ENCODE measurements at places on chromosomes 3 and 15.

DNA sequence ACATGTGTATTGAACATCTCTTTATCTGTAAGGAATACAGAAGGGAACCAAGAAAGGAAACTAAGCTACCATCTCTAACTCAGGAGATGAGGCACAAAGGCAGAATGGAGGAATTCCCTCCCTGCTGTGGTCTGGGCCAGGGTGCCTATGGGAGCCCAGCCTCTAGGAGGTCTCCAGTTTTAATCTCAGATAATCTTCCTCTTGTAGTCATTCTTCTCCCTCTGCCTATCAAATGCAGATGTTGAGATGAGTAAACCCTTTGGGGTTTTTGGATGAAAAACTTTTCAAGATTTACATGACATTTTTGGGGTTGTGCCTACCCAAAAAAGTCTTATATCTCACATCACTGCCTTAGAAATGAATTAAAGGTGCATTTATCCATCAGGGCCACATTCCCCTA lies 23.3 kb downstream of the SCG5 start:
- DNase-seq = no peak

DNA sequence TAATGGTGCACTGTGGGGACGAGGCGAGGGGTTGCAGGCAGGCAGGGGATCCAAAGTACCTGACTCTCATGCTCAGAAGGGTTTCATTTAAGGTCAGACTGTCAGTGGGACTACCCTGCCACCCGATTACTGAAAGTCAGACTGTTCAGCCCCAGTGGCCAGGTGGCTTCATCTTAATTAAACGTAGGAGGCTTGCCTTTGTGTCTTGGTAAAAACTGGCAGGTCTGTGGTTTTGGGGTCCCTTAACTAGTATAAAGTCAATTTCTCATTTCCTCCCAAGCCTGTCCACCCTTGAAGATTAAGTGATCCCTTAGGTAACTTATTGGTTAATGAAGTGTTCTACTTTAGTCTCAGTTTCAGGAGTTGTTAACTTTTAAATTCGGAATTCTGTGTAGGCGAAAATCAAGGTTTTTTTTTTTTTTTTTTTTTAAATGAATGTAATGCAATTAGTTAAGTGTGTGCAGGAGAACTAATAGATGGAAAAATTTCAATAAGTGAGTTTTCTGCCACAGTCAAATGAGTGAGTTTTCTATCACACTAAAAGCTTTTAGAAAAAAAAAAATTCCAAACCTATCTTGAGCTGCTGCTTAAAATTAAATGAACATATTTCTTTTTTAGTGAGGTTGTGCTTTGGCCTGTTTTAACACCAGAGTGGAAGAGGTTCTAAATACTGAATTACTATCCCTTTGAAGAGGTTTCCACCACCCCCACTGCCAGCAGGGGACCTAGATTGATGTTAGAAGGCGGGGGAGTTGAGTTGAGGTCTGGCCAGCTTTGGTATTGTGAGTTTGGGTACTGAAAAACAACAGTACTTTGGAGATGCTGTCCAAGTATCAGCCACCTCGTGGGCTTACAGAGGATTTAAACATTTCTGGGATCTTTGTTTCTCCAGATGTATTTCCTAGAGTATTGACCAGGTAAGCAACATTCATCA lies 15.2 kb downstream of the ITPR1 start:
- no peak for DNase-seq

DNA sequence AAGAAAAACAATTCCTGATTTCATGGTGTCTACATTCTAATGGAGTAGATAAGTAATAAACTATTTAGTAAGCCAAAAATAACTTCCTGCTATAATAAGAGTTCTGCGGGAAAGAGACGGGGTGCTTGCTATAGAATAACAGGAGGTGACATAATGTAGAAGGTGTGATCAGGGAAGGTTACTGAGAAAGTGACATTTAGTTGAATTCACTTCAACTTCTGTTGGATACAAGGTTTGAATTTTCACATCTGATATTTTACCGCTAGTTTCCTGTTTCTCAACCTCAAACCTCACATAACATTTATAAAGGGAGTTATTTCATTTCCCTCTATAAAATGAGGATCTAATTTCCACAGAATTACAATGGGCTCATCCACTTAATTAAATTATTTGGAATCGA lies 102.3 kb upstream of the GBE1 start:
- no peak for DNase-seq

DNA sequence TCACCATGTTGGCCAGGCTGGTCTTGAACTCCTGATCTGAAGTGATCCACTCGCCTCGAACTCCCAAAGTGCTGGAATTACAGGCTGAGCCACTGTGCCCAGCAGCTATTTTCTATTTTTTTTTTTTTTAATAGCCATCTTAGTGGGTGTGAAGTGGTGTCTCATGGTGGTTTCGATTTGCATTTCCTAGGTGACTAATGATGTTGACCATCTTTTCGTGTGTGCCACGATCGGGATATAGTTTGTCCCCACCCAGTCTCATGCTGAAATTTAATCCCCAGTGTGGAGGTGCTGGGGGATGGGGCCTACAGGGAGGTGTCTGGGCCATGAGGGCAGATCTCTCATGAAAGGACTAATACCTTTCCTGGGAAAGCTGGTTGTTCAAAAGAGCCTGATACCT lies 41.8 kb upstream of the MUC13 start:
- no peak for DNase-seq

- no peak for DNase-seq
Measured at GRCh38 chr3:71102111-71102983, 481.2 kb downstream of the FOXP1 start.

- DNase-seq = no peak
Measured at GRCh38 chr3:33032938-33033337, 64.0 kb downstream of the GLB1 start.

GRCh38 chr15:40054605-40054854 lies 15.5 kb upstream of the SRP14 start:
- DNase-seq = no peak

DNA sequence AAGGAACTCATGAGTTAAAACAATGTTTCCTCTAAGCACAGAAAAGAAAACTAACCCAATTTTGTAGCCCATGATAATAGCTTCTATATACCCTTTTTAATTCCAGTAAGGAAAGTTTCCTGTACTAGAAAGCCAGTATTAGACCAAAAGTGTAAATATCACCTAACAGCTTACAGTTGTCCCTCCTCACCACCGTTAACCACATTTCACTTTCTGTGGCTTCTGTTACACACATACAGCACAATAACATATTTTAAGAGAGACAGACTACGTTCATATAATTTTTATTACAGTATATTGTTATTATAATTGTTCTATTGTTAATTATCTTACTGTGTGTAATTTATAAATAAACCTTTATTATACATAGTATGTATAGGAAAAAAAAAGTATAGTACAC lies 74.1 kb downstream of the ZNF280D start:
- DNase-seq = no peak

All from stimulated activated CD8-positive, alpha-beta memory T cell treated with anti-CD3 and anti-CD28 coated beads, Interleukin-4, amount 100 ng/mL, for 48 hours (primary cell).